Stimulated activated CD4-positive, alpha-beta T cell treated with anti-CD3 and anti-CD28 coated beads, Interleukin-4, amount 100 ng/mL, for 1 hour (primary cell): ENCODE measurements at places on chromosomes 6 and 20.

GRCh38 chr6:28537509-28538140 is 11.9 kb downstream of the GPX5 start:
- DNase-seq: peak; percentile 29

DNA sequence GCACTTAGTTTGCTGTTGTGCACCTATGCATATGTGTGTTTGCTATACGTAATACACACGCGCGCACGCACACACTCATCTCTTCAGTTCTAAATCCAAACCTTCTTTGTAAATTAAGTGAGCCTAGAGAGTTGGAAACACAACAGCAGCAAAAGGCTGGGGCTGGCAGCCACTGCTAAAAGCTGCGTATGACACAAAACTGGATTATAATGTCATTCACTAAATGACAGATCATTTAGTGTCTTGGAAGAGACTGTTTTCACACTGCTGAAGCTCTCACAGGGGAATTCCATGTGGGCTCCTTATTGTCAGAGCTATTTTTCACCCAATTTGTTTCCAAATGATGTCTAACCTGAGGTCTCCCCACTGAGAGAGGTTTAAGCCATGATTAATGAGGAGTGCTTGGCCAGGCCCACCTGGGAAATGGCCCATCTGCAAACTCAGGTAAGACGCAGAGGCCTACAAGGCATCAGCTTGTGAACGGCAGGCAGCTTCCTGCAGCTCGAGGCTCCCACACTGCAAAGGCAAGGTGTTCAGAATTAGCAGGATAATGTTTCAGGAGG is 94.2 kb downstream of the OLIG3 start:
- no peak for DNase-seq

- no peak for DNase-seq
These were observed 136.1 kb upstream of the SULF2 start for GRCh38 chr20:47921408-47921807.

GRCh38 chr6:84118191-84118590 is 84.6 kb downstream of the MRAP2 start:
- DNase-seq: no peak

DNA sequence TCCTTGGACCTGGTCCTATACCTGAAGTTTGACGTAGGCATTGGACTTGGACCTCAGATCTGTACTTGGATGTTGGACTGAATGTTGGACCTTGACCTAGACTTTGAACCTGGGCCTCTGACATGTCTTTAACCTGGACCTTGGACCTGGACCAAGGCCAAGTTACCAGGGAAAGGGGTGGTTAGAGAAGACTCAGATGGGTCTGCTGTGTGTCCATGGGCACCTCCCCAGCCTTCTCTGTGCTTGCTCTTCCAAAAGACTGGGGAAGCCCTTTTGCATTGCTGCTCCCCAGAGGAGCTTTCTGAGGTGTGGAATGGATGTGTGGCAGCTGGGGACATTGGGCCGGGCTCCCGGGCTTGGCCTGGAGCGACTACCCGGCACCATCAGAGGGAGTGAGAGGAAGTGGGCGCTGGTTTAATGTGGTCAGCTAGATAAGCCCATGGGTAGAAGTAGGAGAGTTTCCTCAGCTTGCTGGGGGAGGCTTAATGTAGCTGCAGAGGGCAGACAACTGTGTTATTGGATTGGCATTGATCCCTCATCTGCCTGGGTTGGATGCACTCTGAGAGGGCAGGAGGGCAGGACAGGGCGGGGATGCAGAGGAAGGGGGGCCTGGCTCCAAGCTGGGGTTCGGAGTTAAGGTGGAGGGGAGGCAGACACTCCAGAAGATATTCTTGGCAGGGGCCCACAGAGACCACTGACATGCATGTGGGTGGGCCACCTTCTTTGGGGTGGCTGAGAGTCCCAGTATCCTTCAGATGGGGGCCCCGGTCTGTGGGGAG is 4.2 kb downstream of the SCRT2 start:
- DNase-seq: no peak

- DNase-seq: no peak
These were observed 128.3 kb downstream of the OLIG3 start for GRCh38 chr6:137365707-137366437.

DNA sequence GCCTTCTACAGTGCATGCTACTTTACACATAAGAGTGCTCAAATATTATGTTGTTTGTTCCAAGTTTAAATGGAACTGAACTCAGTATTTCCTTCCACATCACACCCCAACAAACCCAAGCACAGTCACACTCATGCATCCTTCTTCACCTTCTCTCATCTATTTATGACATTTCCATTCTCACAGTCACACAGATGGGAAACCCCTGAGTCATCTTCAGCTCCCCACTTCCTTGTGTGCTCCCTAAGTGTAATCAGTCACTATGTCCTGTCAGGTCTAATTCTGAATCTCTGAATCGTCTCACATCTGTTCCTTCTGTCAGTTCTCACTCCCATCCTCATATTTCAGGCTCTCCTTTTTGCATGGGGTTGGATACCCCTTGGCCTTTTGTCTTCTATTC is 96.0 kb downstream of the RIMS1 start:
- DNase-seq: no peak

- DNase-seq: no peak
These were observed 4.2 kb upstream of the TTPAL start for GRCh38 chr20:44471481-44471882.
